GF-D8 (cell line): ENCODE measurements at places on chromosomes 4 and X.
A peak's percentile ranks its signal among the peaks of the same experiment; 100 is the strongest.

- DNase-seq = no peak
Measured at GRCh38 chr4:22986262-22986661, 293.5 kb downstream of the GBA3 start.

GRCh38 chr4:56863441-56864139 lies 42.1 kb upstream of the SPINK2 start:
- DNase-seq = no peak

DNA sequence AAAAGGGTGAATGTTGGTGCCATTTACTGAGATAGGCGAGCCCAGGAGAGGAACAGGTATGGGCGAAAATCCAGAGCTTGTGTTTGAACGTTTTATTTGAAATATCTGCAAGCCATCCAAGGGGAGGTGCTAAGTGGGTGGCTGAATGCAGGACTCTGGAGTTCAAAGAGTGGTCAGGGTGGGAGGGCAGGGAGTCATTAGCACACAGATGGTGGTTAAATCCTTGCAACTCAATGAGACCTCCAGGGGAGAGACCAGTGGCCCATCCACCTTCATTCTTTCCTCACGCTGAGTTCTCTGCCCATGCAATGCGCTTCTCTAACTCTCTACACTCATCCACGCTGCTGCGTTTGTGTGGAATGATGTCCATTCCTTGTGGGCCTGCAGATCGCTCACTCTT lies 101.1 kb downstream of the VCX3B start:
- DNase-seq = no peak

DNA sequence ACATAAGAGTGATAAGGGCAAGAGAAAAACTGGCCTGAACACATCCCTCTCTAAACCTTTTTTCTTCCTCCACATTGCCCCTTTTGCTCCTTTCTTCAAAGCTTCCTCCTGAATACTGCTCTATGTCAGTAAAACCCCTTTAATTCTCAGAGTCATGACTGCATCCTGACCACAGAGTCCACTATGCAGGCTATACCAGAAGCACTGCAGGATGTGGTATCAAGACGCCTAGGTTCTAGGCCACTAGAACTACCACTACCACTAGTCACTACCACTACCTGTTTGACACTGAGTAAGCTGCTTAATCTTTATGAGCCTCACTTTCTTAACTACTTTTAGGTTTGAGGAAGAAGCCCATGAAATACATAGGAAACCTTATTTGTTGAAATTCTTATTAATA lies 38.7 kb downstream of the ARHGEF9 start:
- DNase-seq = no peak

- no peak for DNase-seq
Measured at GRCh38 chrX:98299785-98300184, 1416.1 kb downstream of the RPA4 start.

DNA sequence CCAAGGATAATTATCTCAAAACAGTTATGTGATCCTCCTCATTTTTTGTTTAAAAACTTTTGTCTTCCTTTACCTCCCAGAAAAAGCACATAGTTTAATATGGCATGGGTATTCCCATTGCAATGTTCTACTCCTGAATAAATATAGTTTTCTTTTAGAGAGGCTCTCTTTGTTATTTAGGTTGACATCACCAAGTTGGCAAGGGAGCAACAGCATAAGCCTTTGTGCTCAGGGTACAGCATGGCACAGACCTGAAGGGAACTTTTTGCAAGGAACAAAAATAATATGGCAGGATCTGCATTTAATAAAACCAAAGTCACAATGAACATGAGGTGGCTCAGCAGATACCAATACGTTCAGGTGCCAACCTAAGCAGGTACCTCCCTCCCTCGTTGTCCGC lies 47.1 kb upstream of the NPY2R start:
- no peak for DNase-seq

GRCh38 chrX:93932471-93933220 lies 258.6 kb downstream of the FAM133A start:
- DNase-seq = no peak

- peak; percentile 15 for DNase-seq
Measured at GRCh38 chr4:76087007-76087769, 12.7 kb downstream of the ART3 start.

DNA sequence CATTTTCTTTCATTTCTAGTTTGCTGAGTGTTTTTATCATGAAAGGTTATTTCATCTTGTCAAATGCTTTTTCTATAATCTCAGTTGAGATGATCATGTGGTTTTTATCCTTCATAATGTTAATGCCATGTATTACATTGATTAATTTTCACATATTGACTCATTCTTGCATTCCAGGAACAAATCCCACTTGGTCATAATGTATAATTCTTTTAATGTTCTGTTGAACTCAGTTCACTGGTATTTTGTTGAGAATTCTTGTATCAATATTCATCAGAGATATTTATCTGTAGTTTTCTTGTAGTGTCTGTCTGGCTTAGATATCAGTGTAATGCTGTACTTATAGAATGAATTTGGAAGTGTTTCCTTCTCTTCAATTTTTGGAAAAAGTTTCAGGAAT lies 16.7 kb upstream of the LHFPL1 start:
- DNase-seq = no peak

- no peak for DNase-seq
Measured at GRCh38 chr4:140106289-140106844, 47.6 kb downstream of the MAML3 start.

DNA sequence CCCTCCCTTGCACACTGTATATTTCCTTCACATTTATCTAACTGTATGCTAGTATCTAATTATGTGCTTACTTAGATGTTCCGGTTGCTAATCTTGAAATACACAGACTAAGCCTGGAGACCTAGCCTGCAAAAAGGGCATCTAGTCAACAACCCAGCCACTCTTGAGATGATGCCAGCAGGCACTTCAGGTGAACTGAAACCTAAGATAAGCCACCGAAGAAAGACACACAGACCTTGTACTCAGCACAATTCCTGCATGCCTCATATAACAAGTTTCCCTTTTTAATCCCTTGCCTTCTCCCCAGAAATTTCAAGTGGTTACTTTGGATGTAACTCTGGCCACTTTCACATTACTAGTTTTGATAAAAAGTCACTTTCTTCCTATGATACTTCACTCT lies 2506.6 kb downstream of the ARAP2 start:
- DNase-seq = no peak

GRCh38 chrX:45557387-45557786 lies 356.7 kb upstream of the DIPK2B start:
- no peak for DNase-seq
